ENCODE measurements at places on chromosomes 2 and 18. TPM values are rescaled to one million over a fixed set of nuclear protein-coding genes. Genes with fewer than 3 reads are reported as not detected.

Gene GPR155
- total RNA-seq: 1.8 TPM

Gene PJVK
- total RNA-seq: 4.3 TPM

Gene NRP2
- total RNA-seq: 32.3 TPM

Gene AP1S3
- 41.1 TPM for total RNA-seq

Gene GAD1
- 3.0 TPM for total RNA-seq

Gene SLC4A3
- total RNA-seq: 23.9 TPM
